T-helper 1 cell (primary cell): ENCODE measurements at places on chromosomes 1 and 21.
A peak's percentile ranks its signal among the peaks of the same experiment; 100 is the strongest.

DNA sequence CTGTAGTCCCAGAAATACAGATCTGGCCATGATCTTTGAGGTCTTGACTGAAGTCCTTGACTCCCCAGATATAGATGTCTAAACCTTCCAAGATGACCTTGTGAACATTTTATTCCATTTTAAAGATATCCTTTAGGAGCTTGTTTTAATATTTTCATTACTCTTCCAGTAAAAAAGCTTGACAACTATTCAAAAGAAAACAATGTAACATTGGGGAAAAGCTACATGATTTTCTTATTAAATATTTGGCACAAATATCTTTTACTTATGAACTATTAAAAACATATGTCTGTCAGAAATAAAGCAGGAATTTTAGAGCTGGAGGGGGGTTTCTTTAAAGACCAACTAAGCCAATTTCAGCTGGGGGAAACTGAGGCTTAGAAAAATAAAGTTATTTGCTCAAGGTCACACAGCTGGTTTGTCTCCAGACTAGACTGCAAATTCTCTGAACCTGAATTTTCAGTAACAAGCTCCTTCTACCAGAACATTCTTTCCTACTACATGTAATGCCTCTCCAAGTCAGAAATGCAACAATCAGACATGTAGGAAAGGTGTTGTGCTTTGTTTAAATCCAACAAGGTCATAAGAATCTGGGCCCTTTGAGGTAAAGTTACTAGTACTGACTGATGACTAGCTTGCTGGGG, 67.0 kb upstream of the PTCH2 start:
- no peak for DNase-seq

DNA sequence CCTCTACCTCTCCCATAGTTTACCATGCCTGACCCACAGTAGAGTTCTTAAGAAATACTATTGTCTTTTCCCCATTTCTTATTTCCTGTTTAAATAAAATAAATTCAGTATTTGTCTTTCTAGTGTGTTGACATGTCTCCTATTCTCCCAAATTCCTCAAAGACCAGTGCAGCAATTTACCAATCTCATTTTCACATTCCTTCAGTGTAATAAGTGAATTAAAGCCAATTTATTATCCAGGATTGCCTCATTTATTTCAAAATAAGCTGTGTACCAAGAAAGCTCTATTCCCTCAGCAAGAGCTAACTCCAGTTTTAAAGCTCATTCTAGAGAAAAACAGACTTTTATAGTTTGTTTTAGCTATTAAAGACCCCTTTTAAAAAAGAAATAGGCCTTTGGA, 49.9 kb downstream of the DISC1 start:
- DNase-seq, result no peak

DNA sequence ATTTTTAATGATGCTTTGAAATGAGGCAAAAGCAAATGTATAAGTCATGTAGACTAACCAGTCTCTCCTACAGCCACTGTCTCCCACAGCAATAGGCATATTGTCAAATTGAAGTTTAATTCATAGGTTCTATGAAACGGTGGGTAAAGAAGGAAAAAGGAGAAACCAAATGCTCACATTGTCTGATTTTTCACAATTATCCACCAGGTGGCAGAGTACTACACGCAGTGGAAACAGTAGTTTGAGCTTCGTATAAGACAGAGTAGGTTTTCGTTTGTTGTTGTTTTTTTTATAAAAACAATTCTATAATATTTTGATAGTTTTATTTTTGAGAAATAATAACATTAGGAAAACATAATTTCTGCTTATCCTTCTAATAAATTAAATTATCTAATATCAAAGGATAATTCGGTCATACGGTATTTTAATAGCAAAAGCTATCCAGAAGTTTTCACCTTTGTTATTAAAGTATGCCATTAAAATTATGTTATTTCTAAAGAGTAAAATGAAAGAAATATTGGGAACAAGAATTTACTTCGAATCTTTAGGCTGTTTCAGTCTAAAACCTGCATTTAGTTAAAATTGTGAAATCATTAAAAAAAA, 39.1 kb downstream of the TYW3 start:
- peak; percentile 3 for DNase-seq

DNA sequence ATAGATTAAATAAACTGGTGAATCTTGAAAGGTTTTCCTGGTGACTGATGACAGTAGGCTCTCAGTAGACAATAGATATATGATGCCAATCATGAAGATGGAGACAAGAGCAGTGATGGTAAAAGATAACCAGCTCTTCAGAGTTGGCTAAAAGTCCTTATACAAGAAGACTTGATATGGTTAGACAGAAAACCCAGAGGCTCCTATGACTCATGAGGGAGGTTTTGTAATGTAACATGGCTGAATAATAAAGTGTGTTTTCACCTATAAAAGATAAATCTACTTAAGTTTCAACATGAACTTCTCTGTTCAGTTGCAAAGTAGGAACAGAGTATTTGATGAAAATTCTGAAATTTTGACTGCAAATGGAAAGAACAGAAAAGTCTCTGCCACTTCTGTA, 12.7 kb upstream of the CRNN start:
- DNase-seq, result no peak

DNA sequence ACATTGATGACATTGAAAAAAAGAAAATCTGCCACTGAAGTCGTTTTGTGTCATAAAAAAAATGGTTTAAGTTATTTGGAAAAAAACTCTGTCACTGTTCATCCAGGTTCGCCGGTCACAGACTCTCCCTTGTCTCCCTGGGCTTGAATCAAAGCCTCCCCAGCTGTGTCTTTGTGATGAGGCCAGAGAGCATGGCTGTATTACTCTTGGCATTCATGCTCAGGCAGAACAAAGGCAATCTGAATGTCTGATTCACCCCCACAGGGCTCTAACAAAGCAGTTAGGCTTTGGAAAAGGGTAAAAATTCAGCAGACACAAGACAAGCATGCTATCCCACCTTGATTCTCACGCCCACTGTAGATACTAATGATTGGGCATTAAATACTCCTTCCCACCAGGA, 304.3 kb upstream of the PLD5 start:
- DNase-seq, result no peak

DNA sequence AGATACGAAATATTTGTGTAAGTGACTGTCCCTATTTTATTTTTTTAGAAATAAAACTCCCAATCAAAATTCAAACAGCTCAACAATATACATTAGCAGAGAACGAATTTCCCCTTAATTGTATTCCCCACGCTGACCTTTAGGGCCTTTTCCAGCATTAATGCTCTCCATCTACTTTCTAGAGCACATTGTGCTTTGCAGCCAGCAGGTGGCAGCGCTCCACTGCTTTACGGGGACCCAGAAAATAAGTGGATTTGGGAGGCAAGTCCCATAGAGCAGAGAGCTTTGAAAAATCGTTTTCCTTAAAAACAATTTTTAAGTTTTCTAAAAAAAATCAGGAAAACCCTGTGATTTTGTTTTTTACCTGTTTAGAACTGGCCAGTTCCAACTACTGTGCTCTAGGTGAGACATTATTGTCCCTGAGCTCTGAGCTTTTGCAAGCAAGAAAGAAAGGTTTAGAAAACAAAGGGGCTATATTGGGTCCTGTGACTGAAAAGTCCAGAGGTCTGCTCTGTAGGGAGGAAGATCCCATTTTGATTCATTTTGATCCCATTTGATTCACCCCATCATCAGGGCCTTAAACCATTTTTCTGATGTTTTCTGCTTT, 144.4 kb upstream of the ZNF644 start:
- no peak for DNase-seq

DNA sequence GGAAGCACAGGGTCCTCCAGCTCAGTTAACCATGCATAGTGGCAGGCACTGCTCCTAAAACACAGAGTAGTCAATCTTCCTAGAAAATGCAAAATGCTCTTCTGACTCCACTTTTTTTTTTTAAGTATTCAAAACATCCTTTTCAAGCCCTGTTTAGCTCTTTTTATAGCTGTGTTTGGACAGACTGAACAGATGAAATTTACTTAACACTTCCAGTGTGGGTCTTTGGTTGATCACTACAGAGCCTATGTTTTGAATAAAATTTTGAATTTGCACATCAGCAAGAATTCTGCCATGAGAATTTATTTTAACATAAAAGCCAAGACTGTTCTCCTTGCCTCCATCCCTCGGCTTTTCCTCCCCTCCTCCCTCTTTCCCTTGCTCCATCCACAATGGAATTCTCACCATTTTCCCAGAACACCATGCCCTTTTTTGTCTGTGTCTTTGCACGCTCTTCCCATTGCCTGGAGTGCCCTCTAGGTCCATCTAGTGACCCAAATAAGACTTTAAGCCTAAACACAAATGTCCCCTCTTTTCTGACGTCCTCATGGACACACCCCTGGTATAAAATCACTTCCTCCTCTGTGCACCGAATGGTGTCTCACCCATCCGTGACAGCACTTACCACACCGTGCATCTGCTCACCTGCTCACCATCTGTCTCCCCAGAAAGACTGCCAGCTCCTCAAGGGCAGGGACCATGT, 24.0 kb upstream of the CPT2 start:
- DNase-seq, result no peak

- no peak for DNase-seq
Observed at GRCh38 chr1:24724345-24725208, 20.7 kb upstream of the CLIC4 start.

GRCh38 chr1:8889925-8890785, 11.7 kb upstream of the ENO1 start:
- no peak for DNase-seq

GRCh38 chr1:19033515-19033839, 77.0 kb upstream of the IFFO2 start:
- no peak for DNase-seq

DNA sequence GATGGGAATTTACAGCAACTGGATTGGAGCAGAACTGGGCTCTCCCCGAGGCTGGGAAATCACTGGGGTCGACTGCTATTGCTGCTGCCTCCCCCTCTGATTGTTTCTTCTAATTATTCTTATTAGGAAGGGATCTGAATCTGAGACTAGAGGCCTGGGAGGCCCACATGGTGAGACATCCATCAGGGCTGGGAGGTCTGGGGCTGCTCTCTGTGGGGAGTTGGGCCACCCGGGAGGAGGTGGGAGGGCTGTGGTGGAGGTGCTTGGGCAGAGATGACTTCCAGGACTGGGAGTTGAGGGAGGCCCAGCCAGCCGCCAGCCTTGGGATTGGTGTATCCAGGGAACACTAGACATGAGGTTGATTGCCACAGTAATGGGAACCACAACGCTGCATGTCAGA, 247.9 kb downstream of the GRIK3 start:
- DNase-seq, result no peak

DNA sequence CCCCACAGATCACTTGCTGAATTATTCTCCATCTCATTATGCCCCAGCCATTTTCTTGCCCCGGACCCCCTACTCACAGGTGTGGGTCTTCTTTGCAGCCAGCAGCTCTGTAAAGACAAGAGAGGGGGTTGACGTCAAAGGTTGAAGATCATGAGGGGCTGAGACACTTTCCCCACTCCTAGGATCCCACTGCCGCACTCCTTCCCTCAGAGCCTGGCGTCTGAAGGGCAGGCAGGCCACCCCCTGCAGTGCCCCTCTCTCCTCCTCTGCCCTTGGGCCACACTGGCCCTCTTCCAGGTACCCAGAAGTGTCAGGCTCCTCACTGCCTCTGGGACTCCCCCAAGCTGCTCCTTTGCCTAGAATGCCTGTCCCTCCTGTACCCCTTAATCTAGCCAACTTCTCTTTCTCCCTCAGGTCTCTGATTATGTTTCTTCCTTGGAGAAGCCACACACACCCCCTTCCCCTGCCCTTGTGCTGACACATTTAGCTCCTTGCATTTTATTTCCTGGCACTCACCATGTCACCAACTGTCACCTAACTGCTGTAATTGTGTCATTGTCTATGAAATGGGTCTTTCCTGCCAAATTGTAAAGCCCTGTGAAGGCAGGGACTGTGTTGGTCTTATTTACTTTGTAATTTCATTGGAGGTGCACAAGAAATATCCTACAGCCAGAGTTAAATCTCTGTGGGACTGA, 2.1 kb downstream of the RORC start:
- peak; percentile 81 for DNase-seq

- no peak for DNase-seq
Observed at GRCh38 chr1:14866911-14867612, 268.6 kb downstream of the KAZN start.

DNA sequence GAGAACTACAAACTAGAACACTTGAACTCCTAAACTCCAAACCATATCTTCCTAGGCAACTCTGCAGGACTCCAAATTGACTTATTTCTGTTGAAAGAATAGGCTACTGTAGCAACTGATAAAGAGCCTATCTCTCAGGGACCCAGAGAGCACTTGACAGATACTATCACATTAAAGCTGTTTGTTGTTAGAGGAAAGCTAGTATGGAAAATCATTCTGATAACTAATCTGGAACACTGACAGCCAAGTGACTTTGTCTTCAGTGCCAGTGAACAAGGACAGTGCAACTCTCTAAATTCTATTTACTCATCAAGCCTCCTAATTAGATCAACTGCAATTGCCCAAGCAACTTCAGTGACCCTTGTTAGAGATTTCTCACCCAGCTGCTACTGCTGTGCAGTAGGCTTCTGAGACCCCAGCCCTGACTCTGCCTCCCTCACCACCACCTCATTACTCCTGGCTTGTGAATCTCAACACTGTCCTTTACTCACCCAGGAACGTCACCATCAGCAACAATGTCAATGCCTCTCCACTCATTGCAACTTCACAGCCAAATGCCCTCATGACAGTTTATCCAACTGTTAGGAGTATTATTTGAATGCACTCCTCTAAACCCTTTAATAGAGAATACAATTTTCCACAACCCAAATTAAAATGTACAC, 7.4 kb upstream of the RGS13 start:
- no peak for DNase-seq
